Activated naive CD4-positive, alpha-beta T cell treated with anti-CD3 and anti-CD28 coated beads for 36 hours (primary cell): ENCODE measurements at places on chromosomes 13 and 19. TPM values are rescaled to one million over a fixed set of nuclear protein-coding genes. Genes with fewer than 3 reads are reported as not detected.

DNA sequence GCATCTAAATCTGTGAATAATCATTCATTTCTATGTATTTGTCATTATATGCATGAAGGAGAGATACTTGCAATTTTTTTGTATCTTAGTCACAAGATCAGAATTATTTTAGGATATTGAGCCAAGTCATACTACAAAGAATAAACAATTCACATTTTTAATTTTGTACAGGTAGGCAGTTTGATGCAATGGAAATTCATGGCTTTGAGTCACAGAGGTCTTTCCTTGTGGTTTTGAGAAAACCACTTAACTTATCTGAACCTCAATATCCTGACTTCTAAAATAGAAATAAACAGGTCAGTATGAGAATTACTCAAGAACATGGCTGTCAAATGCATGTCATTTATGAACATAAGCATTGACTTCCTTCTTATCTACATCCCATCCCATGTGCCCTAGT, 221.4 kb upstream of the SLC10A2 start:
- no peak overlapping the region for H3K27ac ChIP-seq
- H3K4me1 ChIP-seq: no peaks in the 10 kb centered on the region
- H3K4me3 ChIP-seq: no peak overlapping the region
- H3K27me3 ChIP-seq: peaks cover 7% of the 10 kb centered on the region
- DNase-seq: no peak

Gene FFAR2
- total RNA-seq: not detected

- DNase-seq: no peak
- H3K36me3 ChIP-seq: no peaks in the 10 kb centered on the region
- H3K4me3 ChIP-seq: no peak overlapping the region
- peaks cover 6% of the 10 kb centered on the region for H3K27me3 ChIP-seq
These were observed 576.9 kb downstream of the IRS2 start for GRCh38 chr13:109209526-109209925.

DNA sequence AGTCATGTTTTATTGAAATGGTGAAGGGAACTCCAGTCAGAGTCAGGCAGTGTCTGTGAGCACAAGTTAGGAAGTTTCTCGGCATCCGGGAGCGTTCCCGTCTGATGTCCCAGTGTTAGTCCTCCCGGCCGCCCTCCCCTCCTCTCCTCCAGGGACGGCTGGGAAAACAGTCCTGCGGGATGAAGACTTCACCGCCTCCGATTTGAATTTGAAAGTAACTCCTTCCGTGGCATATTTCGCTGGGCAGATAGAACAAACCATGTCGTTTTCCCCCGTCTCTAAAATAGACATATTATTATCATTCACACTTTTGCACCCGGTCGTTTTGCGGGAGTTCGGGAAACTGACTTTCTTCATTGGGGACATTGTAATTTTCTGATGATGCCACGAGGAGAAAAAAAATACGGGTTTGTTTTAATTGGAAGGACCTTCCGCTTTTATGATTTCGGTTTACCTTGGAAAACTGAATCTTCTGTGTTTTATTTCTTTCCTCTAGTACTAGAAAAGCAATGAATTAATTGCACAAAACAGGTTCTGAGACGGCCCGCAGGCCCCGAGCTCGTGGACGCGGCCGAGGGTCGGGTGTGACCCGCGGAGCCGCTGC, 76.6 kb downstream of the ZIC5 start:
- H3K4me3 ChIP-seq: peak overlapping the region; percentile 48
- no peak overlapping the region for H3K27ac ChIP-seq
- H3K27me3 ChIP-seq: peaks cover 40% of the 10 kb centered on the region
- H3K4me1 ChIP-seq: peaks cover 3% of the 10 kb centered on the region

Gene PSPN
- total RNA-seq: 2.5 TPM
